Breast epithelium (tissue), 4 donors: ENCODE measurements at places on chromosomes 4 and X. TPM values are rescaled to one million over a fixed set of nuclear protein-coding genes. Genes with fewer than 3 reads are reported as not detected.

The CDS1 gene
- 29.6 TPM for total RNA-seq

The CT45A2 gene
- total RNA-seq: not detected

The RAB41 gene
- total RNA-seq: not detected

The CXCR3 gene
- not detected for total RNA-seq

The ESX1 gene
- not detected for total RNA-seq

The GAGE12H gene
- not detected for total RNA-seq

The ARHGEF38 gene
- total RNA-seq: not detected

The MAOB gene
- 42.0 TPM for total RNA-seq

The DDX53 gene
- total RNA-seq: not detected

The SLC6A8 gene
- total RNA-seq: 18.4 TPM

DNA sequence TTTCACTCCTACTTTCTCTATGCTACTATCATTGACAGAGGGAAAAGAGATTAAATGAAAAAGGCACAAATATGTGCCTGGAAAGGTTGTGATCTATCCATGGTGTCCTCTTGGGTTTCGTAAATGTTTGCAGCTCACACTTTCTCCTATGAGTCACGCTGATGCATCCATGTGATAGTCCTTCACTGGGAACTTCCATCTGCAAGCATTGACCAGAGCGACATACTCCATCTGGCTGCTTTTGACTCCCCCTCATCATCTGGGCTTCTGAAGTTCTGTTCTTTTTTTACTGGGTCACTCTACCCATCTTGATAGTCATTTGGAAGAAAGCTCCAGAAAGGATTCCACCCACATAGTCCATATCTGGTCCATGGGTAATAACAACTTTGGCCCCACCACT, 84.7 kb upstream of the NDST3 start:
- H3K27me3 ChIP-seq: no peaks in the 10 kb centered on the region
- DNase-seq: no peak
- H3K4me1 ChIP-seq: no peaks in the 10 kb centered on the region
- no peak overlapping the region for H3K27ac ChIP-seq
- H3K4me3 ChIP-seq: no peak overlapping the region

DNA sequence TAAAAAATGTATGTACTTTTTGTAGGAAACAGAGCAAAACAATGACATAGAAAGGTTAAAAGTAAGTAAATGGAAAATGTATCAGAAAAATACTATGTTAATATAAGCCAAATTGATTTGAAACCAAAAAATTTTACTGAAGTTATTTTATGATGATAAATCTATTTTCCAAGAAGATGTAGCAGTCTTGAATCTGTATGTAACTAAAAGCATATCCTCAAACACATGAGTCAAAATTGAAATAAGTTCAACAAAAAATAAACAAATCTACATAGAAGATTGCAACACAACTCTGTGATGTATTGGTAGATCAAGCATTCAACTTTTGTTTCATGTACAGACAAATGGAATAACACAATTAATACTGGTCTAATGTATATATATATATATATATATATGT, 450.0 kb downstream of the SPRY1 start:
- no peak for DNase-seq
- no peak overlapping the region for H3K27ac ChIP-seq
- H3K36me3 ChIP-seq: no peaks in the 10 kb centered on the region
- H3K27me3 ChIP-seq: no peaks in the 10 kb centered on the region
- no peak overlapping the region for H3K4me3 ChIP-seq

- no peaks in the 10 kb centered on the region for H3K27me3 ChIP-seq
- H3K4me1 ChIP-seq: no peaks in the 10 kb centered on the region
- no peaks in the 10 kb centered on the region for H3K36me3 ChIP-seq
- no peak for DNase-seq
Measured at GRCh38 chr4:27398631-27399310, 538.1 kb downstream of the STIM2 start.

GRCh38 chr4:26568446-26568994, 15.4 kb upstream of the TBC1D19 start:
- H3K4me3 ChIP-seq: no peak overlapping the region
- H3K4me1 ChIP-seq: no peaks in the 10 kb centered on the region
- no peaks in the 10 kb centered on the region for H3K36me3 ChIP-seq
- DNase-seq: no peak
- no peak overlapping the region for H3K27ac ChIP-seq
- no peaks in the 10 kb centered on the region for H3K27me3 ChIP-seq

DNA sequence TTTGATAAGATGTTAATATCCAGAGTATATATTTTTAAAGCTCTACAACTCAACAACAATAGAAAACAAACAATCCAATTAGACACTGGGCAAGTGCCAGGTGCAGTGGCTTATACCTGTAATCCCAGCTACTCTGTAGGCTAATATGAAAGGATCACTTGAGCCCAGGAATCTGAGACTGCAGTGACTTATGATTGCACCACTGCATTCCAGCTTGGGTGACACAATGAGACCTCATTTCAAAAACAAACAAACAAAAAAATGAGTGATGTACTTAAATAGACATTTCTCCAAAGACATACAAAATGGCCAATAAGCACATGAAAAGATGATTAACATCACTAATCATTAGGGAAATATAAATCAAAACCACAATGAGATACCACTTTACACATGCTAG, 356.8 kb upstream of the PCDH10 start:
- no peak overlapping the region for H3K4me3 ChIP-seq
- DNase-seq: no peak
- H3K4me1 ChIP-seq: no peaks in the 10 kb centered on the region
- H3K27me3 ChIP-seq: no peaks in the 10 kb centered on the region

DNA sequence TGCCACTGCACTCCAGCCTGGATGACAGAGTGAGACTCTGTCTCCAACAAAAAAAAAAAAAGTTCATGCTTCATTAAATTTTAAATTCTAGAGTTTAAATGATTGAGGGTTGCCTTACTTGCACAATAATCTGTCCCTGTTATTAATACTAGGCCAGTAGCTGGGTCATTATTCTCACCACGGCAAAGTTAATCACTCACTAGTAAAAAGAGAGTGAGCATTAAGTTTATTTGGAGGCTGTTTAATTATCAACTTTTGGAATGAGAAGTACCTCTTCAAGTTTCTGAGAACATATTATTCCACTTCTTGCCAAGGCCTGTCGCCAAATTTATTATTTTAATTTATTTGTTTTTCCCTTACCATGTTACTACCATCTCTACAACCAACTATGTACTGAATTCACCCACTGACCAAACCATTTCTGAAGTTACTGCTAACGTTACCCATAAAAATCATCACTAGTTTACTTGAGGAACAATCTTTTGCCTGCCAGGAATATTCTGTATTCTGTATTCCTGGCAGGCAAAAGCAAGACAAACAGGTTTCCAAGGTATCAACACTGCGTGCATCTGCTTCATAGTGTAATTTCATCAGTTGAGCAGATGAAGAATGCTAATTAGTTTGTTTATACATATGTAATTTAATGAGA, 26.5 kb downstream of the GUCY1A1 start:
- H3K27ac ChIP-seq: peak overlapping the region; percentile 62
- H3K27me3 ChIP-seq: no peaks in the 10 kb centered on the region
- H3K4me3 ChIP-seq: no peak overlapping the region
- H3K36me3 ChIP-seq: no peaks in the 10 kb centered on the region
- DNase-seq: no peak

DNA sequence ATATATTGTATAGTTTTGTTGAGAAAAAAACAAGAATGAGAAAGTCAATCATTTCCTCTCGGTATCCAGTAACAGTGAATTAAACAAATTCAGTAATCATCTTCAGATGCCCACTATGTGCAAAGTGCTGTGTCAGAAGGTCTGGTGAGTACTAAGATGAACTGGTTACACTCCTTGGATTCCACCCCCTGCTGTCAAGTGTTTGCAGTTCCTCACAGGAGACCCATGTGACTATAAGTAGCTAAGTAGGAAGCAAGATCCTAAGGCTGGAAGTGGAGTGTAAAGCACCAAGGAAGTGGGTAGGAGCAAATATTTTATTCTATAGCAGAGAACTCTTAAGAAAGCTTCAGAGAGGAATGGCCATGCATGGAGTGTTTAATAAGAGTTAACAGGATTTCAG, 73.6 kb downstream of the SNX25 start:
- H3K36me3 ChIP-seq: no peaks in the 10 kb centered on the region
- H3K27me3 ChIP-seq: no peaks in the 10 kb centered on the region
- H3K27ac ChIP-seq: no peak overlapping the region
- H3K4me1 ChIP-seq: no peaks in the 10 kb centered on the region

- DNase-seq: no peak
- no peaks in the 10 kb centered on the region for H3K36me3 ChIP-seq
Measured at GRCh38 chr4:35559559-35560365, 684.6 kb downstream of the ARAP2 start.

GRCh38 chrX:147875866-147876596, 35.7 kb upstream of the FMR1 start:
- H3K4me3 ChIP-seq: no peak overlapping the region
- H3K4me1 ChIP-seq: no peaks in the 10 kb centered on the region
- H3K36me3 ChIP-seq: no peaks in the 10 kb centered on the region
- no peak overlapping the region for H3K27ac ChIP-seq

DNA sequence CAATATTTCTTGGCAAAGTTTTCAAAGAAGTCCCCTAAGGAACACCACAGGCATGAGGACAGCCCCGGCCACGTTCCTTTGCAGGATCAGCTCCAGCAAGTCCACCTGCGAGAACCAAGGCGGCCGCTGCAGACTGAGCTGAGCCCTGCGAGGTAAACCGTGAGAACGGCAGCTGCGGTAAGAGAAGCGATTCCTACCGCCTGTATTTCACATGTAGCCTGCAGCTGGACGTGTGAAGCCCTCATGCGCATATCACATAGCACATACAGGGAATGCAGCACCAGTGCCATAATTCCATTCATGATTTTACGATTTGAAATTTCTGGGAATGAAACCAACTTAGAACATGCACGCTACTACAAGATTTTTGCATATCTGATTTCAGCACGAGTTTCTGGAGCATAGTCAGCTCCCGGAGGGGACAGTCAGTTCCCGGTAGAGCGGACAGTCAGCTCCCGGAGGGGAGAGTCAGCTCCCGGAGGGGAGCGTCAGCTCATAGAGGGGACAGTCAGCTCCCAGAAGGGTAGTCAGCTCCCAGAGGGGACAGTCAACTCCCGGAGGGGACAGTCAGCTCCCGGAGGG, 41.7 kb downstream of the FGFRL1 start:
- H3K4me1 ChIP-seq: no peaks in the 10 kb centered on the region
- H3K4me3 ChIP-seq: no peak overlapping the region
- no peaks in the 10 kb centered on the region for H3K27me3 ChIP-seq
- DNase-seq: peak; percentile 56

DNA sequence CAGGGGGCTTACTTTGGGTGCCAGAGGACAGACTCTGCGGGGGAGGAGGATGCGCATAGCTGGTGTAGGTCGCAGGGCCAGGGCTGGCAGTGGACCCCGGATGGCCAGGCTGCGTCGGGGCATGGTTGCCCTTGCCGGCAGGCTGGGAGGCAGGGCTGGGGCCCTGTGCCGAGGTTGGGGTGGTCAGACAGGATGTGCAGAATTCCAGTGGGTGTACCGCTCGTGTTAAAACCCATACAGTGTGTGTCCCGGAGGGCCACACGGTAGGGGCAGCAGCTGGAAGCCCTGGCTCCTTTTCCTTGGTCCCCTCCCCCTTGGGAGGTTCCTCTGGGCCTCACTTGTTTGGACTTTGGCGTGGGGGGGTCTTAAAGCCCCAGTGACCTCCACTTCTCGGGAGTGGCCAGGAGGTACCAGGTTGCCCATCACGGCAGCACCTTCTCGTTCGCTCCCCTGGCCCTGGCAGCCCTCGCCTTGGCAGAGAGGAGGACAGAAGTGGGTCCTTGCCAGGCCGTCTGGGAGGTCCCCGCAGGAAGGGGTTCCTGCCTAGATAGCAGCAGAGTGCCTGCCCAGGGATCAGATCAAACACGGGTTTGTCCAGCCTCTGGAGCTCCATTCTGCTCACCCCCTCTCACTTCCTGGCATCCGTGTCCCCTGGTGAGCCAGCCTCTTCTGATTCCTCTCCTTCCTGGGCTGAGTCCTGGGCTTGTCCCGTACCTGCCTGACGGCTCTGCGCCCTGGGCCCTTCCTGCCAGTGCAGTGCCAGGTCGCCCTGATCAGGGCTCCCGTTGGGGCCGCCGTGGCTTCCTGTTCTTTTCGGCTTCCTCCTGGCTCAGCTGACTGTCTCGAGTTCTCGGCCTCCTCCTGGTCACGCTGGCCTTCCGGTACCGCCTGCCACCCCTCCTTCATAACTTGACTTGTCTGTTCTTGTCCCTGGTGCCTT, 56.7 kb upstream of the HGFAC start:
- peak overlapping the region; percentile 81 for H3K27ac ChIP-seq
- peaks cover 9% of the 10 kb centered on the region for H3K4me1 ChIP-seq
- no peaks in the 10 kb centered on the region for H3K36me3 ChIP-seq

- H3K36me3 ChIP-seq: no peaks in the 10 kb centered on the region
- DNase-seq: peak; percentile 62
- no peak overlapping the region for H3K4me3 ChIP-seq
Measured at GRCh38 chr4:140071806-140072205, 82.2 kb downstream of the MAML3 start.

DNA sequence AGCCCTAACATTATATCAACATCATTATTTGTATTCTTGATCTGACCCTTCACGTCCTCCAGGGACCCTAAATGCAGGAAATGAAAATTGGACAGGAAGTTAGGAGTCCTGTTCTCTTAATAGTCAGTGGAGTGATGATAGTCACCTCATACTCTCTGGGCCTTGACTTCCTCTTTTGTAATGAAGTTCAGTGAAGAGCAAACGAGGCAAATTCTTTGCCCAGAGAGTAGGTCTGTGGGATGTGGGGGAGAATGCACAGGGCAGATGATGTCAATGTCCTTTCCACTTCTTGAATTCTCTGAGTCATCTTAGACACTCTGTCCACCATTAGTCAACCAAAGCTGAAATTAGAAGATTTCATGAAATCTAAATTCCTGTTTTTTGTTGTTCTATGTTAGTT, 17.1 kb upstream of the GPRIN3 start:
- no peaks in the 10 kb centered on the region for H3K4me1 ChIP-seq
- H3K27me3 ChIP-seq: no peaks in the 10 kb centered on the region
- no peak overlapping the region for H3K4me3 ChIP-seq
- no peaks in the 10 kb centered on the region for H3K36me3 ChIP-seq
- no peak overlapping the region for H3K27ac ChIP-seq

DNA sequence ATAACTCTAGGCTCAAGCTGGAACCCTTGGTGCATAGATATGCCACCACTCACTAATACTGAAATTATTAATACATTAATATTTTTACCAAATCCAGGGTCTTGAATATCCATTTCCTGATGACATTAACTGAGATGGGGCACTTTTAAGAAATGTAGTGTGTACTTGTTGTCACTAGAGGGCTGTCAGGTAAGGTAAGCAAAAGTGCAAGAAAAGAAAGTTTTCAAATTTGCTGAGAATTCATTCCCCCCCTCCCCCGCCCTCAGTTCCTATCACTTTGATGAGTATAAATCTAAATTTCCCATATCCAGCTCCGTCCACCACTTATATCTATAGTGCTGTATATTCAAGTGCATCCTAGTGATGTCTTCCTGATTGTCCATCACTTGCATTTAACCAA, 20.5 kb upstream of the WDR44 start:
- no peak overlapping the region for H3K4me3 ChIP-seq
- H3K4me1 ChIP-seq: no peaks in the 10 kb centered on the region
- no peak overlapping the region for H3K27ac ChIP-seq

DNA sequence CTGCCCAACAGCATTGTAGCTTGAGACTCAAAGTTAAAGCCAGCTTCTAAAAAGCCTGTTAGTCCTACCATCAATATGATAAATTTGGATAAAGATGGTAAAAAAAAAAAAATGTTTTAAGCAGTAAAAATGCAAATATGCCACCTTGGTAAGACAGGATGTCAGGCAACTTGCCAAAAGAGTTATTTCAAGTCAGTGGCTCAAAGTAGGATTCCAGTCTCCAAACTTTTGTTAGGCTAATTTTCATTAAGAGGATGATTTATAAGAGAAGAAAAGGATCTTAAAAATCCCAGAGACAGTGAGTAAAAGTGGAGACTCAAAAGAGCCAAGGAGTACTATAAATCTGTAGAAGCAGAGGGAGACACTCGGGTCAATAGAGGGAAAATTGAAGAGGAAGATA, 47.5 kb downstream of the GASK1B start:
- no peaks in the 10 kb centered on the region for H3K4me1 ChIP-seq
- H3K27ac ChIP-seq: no peak overlapping the region
- no peaks in the 10 kb centered on the region for H3K36me3 ChIP-seq
- no peak overlapping the region for H3K4me3 ChIP-seq
- no peak for DNase-seq
